ENCODE measurements at places on chromosomes 16 and 17.
A peak's percentile ranks its signal among the peaks of the same experiment; 100 is the strongest.

DNA sequence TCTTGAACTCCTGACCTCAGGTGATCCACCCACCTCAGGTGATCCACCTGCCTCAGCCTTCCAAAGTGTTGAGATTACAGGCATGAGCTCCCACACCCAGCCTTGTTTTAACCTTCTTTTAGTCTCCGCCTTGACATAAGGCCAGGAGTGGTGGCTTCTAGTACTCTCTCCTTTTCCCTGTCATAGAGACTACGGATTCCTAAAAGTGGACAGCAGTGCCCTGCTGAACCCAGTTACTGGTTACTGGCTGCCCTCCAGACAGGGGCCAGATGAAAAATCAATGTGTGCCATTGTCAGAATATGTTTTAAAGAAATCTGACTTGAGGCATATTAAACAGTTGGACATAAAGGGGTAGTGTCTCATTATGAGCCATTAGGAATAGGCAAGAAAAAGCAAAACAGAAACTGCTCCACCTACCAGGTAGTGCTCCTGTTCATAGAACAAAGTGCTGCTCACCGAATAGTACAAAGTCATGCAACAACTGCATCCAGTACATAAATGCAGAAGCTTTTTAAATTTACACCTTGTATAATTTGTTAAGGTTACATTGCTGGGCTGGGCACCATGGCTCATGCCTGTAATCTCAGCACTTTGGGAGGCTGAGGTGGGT lies 32.1 kb downstream of the TRIM25 start:
- no peak for DNase-seq

GRCh38 chr17:46772475-46773220 lies 45.8 kb downstream of the WNT3 start:
- DNase-seq = no peak

DNA sequence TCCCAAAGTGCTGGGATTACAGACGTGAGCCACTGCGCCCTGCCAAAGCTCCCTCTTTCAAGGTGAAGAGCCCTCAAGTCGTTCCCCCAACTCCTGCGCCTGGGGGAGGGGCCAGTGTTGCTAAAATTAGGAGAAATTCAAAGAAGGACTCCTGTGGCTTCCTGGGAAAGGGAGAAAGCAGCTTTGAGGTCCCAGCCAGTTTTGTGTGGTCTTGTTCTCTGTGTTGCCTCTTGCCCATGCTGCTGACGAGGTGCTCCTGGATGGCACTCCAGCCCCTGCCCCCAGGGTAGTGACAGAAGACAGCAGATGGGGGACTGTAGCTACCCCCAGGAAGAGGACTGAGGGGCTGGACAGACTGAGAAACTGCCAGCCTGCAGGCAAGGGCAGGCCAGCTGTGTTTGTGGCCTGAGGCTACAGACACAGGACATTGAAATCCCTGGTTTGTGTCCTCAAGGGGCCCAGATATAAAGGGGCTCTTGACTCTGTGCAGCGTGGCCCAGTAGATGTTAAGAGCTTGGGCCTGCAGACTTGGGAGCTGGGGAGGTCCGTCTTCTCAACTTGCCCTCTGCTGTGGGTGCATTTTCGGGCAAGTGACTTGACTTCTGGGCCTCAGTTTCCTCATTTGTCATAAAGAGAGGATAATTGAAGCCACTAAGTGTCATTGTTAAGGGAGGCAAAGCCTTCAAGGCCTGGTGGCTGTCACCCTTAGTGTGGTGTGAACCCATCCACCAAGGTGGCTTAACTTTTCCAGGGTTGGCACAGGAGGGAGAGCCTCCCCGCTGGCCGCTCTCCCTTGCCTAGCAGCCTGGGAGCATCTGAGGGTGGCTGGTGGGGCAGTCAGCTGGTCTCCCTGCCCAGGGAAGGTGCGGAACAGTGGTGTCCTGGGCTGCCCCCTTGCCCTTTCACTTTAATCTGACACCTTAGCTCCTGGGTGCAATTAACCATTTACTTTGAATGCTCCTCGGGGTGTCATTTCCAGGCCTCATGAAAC lies 4.1 kb downstream of the UBALD2 start:
- no peak for DNase-seq

GRCh38 chr17:75459246-75459589 lies 2.8 kb downstream of the TMEM94 start:
- DNase-seq = no peak

DNA sequence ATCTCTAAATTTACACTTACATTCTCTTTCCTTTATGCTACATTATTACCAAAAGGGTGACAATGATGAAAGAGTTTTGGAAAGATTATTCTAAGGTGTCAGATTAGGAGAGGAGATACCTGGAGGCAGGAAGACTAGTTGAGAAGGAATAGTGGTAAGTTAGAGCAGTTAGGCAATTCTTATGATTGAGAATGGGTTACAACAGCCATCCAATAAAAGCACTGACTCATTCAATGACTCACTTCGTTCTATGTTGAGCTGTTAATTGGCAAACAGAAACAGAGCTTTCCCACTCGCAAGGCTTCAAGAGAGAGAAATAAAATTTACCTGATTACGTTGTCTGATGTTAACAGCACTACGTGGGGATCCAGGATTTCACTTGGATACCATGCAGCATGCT lies 5.8 kb downstream of the NUP88 start:
- DNase-seq = peak; percentile 89

GRCh38 chr17:36858119-36859002 lies 78.9 kb upstream of the LHX1 start:
- DNase-seq = no peak

DNA sequence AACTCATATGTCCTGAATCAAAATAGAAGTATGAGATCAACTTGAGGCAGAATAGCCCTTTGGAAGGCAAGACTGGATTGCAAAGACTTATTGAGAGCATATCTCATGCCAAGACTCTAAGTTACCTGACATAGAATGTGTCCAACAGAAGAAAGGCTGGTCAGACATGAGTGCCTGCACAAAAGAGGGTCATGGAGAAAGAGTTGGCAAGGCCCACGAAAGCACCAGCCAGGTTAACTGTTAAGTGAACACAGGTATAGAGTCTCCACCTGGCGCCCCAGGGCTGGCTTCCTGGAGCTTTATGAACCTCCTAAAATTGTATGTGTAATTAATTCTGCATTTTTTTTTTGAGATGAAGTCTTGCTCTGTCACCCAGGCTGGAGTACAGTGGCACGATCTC lies 71.0 kb downstream of the CMC2 start:
- DNase-seq = no peak

GRCh38 chr16:84726669-84727467 lies 27.1 kb downstream of the USP10 start:
- DNase-seq = no peak

DNA sequence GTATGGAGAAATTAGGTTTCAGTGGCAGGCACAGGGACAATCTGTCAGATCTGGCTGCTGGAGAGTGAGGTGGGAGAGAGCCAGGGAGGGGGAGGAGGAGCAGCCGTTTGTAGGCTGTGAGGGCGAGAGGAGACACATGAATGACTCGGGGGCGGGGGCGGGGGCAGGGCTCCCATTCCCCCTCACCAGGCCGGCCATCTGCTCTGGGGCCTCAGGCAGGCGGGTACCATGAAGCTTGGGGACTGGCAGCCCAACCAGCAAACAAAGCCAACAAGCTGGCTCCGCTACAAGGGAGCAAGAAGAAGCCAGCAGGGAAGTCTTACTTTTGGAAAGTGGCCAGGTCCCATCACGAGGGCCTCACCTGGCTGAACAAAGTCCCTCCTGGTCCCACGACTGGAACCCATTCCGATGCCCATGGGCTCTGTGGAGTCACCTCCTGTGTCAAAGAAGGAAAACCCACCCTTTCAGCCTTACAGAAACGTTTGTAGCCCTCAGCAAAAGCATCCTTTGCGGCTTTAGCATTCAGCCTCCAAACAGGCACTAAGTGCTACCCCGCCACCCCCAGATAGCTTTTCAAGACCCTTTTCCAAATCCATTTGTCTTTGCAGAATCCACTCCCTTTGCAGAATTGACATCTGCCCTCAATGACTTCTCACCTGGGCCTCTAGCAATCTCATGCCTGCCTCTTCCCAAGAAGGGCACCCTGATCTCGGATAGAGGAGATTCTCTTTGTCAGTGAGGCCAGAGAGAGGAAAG lies 9.2 kb upstream of the SSTR2 start:
- no peak for DNase-seq

DNA sequence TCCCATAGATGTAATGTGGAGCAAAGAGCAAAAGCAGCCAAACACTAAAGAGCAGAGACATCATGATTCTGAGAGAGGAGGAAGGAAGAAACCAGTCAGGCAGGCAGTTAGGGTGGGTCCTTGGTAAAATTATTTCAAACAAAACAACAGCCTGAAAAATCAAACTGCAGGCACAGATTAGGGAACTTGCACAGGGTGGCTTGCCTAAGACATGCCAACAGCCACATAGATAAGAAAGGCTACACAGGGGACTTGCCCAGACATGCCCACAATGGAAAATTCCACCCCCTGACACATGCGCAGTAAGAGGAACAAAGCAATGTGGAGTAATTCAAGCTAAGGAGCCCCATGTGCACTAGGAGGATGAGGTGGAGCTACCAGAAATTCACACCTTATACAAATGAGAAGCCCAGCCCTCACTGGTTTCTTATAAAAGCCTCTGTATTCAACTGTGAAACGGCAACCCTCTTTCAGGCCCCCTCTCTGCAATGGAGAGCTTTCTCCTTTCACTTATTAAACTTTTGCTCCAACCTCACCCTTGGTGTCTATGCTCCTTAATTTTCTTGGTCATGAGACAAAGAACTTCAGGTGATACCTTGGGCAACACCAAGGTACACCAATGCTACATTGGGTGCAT lies 7.3 kb upstream of the GAS7 start:
- no peak for DNase-seq

DNA sequence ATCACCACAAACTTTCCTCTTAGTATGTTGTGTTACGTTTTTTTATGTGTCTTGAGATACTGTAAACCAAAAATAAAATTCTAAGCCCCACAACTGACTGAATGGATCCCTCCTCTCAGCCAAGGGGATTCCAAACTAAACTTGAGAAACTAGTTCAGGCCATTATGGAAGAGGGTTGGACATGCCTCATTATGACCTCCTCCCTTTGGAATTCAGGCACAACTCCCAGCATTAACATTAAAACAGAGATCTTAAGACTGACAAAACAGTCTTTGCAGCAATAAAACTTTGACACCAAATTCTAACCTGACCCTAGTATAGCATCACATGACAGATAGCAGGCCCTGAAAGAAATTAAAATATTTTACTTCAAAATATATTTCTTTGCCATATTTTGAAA lies 51.1 kb upstream of the SLC47A1 start:
- no peak for DNase-seq

GRCh38 chr16:168424-168823 lies 2.6 kb downstream of the HBM start:
- no peak for DNase-seq

DNA sequence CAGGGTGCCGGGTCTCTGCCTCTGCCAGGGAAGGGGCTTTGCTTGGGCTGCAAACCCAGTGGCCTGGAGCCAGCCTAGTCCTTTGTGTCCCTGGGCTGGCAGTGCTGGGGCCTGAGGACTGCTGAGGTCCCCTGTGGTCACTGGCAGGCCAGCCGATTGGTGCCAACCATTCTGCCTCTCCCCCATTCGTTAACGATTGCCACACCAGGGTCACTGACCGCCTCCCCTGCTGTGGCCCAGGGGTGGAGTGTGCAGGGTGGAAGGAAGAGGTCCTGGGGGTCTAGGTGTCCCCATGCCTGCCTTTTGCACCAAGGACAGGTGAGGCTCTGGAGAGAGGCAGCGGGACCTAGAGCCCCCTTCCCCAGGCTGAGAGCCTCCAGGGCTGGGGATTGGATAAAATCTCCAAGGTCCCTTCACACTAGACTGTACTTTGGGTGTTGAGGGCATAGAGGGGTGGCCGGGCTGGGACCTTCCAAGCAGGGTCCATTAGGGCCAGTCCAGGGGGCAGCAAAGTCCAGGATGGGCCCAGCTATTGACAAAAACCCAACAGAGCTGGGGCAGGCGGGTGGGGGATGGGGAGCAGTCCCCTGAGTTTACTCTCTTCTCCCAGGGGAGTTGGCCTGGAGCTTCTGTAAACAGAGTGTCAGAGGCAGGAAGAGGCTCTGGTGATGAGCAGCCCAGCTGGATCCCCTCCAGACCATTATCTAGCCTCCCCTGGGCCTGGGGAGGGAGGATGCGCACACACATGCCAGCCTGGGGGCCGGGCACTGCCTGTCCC lies 1.1 kb downstream of the VASN start:
- no peak for DNase-seq

- DNase-seq = no peak
These were observed 23.4 kb downstream of the DCAF7 start for GRCh38 chr17:63573634-63574033.

- DNase-seq = no peak
These were observed 30.8 kb upstream of the GAA start for GRCh38 chr17:80070375-80071115.

- no peak for DNase-seq
These were observed 84.7 kb downstream of the YPEL2 start for GRCh38 chr17:59416184-59416583.

DNA sequence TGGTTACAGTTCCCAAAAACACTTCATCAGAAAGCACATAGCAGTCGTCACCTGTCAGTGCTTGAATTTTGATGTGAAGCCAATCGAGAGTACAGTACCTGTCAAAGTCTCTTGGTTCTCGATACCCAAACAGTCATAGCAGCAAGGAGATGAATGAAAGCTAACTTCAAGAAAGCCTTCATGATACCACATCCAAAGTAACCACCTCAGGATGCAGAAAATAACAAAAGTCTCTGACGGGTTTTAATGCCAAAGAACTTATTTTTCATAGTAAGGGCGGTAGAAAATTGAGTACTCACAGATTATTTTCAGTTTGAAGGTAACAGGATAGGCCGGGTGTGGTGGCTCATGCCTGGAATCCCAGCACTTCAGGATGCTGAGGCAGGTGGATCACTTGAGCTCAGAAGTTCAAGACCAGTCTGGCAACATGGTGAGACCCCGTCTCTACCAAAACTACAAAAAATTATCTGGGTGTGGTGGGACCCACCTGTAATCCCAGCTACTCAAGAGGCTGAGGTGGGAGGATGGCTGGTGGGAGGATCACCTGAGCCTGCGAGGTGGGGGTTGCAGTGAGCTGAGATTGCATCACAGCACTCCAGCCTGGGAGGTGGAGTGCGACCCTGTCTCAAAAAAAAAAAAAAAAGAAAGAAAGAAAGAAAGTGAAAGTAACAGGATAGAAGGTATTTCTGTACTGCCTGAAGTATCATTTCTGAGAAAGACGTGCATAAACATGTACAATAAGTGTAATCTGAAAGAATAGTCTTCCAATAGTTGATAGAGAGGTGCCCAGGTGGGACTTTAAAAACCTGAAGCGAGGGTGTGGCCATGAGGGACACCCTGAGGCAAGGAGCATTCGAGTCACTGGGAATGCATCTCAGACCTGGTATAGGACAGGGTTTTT lies 15.4 kb downstream of the MFSD11 start:
- DNase-seq = no peak
